Activated CD4-positive, alpha-beta memory T cell treated with anti-CD3 and anti-CD28 coated beads, Interleukin-2, amount 10 ng/mL, durations not matched to agents 7 days and 5 days (primary cell): ENCODE measurements at places on chromosomes 7 and 10.

- H3K36me3 ChIP-seq = no peaks in the 10 kb centered on the region
- DNase-seq = no peak
- H3K4me3 ChIP-seq = no peak overlapping the region
- no peaks in the 10 kb centered on the region for H3K4me1 ChIP-seq
- peaks cover 17% of the 10 kb centered on the region for H3K27me3 ChIP-seq
Measured at GRCh38 chr7:130473876-130474275, 18.0 kb upstream of the MEST start.

- H3K36me3 ChIP-seq = no peaks in the 10 kb centered on the region
- no peak overlapping the region for H3K4me3 ChIP-seq
- no peaks in the 10 kb centered on the region for H3K27me3 ChIP-seq
- DNase-seq = no peak
- H3K27ac ChIP-seq = no peak overlapping the region
- H3K4me1 ChIP-seq = no peaks in the 10 kb centered on the region
Measured at GRCh38 chr7:20409961-20410360, 79.3 kb downstream of the ITGB8 start.

DNA sequence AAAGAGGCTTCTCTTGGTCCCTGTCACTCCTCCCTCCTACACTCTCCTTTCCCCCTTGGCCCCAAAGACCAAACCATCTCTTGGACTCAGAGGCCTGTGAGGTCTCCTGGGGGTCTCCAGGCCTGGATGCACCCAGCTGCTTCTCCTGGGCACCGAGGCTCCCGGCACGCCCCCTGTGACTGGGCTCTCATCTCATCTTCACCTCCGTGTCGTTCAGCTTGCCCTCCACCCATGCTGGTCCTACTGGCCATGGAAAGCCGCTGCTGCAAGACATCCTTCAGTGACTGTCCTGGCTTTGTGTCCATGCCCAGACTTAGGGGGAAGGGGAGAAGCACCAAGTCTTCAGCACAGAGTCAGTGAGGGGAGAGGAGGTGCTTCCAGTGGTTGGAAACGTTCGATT is 141.4 kb upstream of the RET start:
- DNase-seq = no peak
- H3K36me3 ChIP-seq = no peaks in the 10 kb centered on the region

GRCh38 chr10:8321990-8322389 is 267.5 kb downstream of the GATA3 start:
- H3K27ac ChIP-seq = no peak overlapping the region
- no peak overlapping the region for H3K4me3 ChIP-seq
- peaks cover 41% of the 10 kb centered on the region for H3K4me1 ChIP-seq

GRCh38 chr10:97150013-97150595 is 35.7 kb downstream of the SLIT1 start:
- no peaks in the 10 kb centered on the region for H3K4me1 ChIP-seq
- peaks cover 8% of the 10 kb centered on the region for H3K27me3 ChIP-seq
- H3K27ac ChIP-seq = no peak overlapping the region
- H3K4me3 ChIP-seq = no peak overlapping the region
- DNase-seq = no peak
- H3K36me3 ChIP-seq = no peaks in the 10 kb centered on the region

DNA sequence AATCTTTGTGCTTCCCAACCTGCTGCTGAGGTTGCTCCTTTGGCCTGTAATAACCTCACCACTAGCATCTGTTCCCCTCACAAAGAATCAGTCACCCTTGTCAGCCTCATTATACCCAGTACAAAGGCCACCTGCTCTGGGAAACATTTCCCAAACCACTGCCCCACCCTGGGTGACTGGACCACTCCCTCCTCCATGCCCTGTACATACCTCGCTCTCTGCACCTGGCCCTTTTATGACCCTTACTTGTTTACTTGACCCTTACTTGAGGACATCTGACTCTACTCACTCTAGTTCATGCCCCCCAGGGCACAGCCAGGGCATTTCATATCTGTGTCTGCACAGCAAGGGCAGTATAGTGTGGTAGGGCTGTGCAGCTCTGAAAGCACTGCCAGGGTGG is 21.4 kb upstream of the AOC1 start:
- no peak overlapping the region for H3K4me3 ChIP-seq
- no peak overlapping the region for H3K27ac ChIP-seq
- H3K4me1 ChIP-seq = no peaks in the 10 kb centered on the region

DNA sequence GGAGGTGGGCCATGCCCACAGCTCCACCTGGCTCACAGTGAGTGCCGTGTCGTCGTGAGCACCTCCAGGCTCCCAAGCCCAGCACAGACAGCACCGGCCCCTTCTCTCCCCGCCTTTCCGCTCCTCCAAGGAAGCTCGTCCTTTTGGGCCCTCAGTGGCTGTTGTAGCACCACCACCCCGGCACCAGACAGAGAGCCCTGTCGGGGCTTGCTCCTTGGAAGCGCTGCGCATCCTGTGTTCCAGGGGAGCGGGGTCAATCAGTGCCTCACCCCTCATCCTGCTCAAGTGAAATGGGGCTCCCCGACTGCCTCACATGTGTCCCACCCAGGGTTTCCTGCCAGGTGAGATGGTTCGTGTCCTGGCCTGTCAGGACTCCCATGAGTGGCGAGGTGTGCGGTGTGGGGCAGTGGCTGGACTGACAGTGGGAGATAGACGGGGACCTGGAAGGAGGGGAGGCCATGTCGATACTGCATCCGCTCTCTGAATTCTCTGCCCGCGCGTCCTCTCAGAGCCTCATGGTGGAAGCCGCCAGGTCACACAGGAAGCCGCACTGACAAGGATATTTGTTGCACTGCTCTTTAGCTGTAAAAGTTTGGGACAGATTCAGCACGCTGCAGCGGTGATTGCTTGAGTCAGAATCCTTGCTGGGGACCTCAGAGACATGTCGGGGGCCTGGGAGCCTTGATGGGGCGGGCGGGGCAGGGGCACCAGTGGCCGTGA is 107.1 kb downstream of the INPP5A start:
- no peak for DNase-seq
- no peaks in the 10 kb centered on the region for H3K36me3 ChIP-seq
- H3K27me3 ChIP-seq = peaks cover under 1% of the 10 kb centered on the region
- H3K4me1 ChIP-seq = no peaks in the 10 kb centered on the region
